AG09319 (cell line): ENCODE measurements at places on chromosomes 5 and 9.

DNA sequence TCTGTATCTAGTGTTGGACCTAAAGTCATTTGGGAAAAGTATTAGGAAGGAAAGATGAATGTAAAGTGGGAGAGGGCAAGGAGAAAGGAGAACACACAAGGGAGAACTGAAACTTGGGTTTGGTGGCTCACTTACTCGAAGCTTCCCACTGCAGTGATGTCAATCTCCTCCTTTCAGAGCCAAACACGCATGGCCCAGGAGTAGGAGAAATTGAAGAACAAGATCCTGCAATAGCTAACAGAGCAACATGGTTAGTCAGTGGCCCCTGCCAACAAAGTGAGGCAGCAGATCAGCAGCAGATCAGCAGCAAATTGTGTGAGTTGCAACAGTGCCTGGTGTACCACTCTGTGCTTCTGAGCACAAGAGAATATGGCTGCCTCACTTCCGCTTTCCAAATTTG, 366.4 kb downstream of the PSAT1 start:
- DNase-seq: no peak

DNA sequence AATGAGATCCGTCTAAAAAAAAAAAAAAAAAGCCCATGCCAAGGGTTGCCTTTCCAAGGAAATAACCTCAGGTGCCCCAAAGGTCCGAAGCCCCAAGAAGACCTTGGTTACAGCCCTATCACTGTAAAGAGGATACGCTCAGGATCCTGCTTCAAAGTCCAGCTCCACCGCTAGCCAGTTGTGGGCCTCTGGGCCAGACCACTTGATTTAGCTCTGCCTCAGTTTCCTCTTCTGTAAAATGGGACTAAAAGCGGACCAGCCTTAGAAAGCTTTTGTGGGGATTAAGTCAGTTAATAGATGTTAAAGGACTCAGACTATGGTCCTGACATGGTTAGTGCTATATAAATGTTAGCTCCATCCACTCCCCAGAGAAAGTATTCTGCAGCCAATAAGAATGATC, 48.7 kb upstream of the ORM1 start:
- no peak for DNase-seq

DNA sequence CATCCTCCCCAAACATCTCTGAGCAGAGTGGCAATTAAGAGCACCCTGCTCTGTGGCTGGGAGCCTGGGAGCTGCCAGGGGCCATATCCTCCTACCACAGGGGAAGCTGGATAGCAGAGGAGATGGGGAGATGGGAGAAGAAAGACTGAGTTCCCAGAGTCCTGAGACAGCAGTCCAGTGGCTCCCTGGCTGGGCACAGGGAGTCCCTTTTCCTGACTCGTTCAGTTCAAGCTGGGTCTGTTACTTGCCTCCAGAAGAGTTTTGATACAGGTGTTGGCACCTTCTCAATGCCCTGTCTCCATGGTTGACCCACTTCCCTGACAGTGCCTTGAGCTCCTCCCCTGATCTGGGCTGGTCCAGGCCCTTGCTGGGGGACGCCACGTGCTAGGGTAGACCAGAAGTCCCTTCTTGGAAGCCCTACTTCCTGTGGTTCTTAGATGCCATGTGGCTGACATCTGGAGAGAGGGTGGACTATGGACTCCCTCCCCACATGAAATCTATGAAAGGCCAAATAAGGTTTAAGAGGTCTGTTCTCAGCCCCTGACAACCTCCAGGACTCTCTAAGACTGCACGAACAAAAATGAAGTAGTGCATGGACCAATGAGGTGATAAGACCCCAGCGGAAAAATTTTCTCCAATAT, 166.2 kb downstream of the AUH start:
- no peak for DNase-seq

DNA sequence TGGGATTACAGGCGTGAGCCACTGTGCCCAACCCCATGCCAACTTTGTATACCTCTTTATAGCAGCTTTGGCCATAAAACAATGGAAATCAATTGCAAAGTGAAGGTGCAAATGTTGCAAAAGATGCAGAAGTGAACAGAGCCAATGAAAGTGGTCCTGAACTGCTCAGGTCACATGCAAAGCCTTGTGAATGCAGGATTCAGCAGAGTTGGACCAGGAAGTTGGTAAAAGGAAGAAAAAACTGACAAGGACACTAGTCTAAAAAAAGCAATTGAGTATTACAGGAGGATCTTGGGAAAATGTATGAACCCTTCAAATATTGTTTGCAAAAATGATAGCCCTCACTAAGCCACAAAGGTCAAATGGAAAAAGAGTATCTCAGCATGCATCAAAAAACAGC, 4.5 kb upstream of the MAP3K1 start:
- no peak for DNase-seq
